ENCODE measurements at places on chromosomes 12 and 14. TPM values are rescaled to one million over a fixed set of nuclear protein-coding genes. Genes with fewer than 3 reads are reported as not detected.

GRCh38 chr14:99698236-99698635 lies 14.1 kb downstream of the CYP46A1 start:
- no peak for DNase-seq

DNA sequence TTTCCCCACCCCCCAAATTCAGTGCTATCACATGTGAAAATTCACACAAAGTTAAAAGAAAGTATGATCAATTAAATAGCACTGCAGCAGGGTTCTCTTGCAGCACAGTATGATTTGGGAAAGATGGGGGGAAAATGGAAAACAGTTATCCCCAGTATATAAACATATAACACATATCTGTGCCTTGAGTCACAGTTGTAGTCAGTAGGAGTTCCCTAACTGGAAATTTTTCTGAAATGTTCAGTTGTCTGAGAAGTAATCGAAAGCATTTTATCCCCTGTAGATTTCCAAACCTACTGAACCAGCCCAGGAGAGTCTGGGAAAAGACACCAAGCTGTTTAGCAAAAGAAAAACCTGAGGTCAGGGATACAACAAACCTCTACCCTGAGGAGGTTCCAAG lies 47.0 kb downstream of the C12orf50 start:
- no peak for DNase-seq

DNA sequence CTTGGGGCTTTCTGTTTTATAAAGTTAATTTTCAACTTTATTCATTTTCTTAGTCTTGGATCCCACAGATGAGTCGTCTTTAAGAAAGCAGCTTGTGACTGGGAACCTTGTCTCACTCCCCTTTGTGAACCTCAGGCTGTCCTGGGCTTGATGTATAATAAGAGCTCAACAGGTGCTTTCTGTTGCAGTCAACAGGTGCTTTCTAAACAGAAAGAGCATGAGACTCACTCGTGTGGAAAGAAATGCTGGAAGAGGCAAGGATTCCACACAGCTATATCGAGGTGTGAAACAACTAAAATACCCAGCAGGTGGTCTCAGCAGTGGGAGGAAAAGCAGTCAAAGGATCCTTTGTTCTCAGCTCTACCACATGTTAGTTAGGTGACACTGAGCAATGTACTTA lies 398.9 kb downstream of the EGLN3 start:
- no peak for DNase-seq

DNA sequence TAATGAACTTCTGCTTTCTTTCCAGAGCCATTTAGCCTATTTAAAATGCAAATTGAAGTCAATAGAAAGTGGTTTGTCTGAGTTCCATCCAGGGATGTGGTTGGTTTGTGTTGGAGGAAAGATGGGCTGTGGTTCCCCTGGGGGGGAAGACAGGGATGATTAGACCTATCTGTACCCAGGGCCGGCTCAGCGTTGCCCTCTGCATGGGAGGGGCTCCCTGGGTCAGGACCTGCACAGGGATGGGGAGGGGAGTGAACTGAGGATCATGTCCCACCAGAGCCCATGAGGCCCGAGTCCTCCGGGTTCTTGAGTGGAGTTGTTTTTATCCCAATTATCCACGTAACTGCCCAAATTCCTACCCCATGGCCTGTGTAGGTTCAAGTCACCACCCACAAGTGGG lies 76.9 kb upstream of the SFSWAP start:
- no peak for DNase-seq

DNA sequence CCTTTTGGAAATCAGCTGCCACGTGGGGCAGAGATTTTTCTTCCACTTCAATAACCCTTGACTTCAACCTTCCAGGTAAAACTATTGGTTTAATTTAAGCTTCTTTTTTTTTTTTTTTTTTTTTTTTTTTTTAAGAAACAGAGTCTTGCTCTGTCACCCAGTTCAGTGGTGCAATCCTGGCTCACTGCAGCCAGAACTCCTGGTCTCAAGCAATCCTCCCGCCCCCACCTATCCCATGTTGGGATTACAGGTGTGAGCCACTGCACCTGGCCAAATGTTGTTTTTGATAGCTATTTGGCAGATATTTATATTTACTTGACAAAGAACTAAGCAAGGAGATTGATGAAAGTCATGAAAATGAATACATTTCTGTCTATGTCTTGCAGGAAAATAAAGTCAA lies 65.1 kb downstream of the SINHCAF start:
- no peak for DNase-seq

GRCh38 chr12:122449317-122449716 lies 26.8 kb upstream of the CLIP1 start:
- peak; percentile 42 for DNase-seq

GRCh38 chr12:65765436-65765813 lies 58.9 kb upstream of the HMGA2 start:
- no peak for DNase-seq

DNA sequence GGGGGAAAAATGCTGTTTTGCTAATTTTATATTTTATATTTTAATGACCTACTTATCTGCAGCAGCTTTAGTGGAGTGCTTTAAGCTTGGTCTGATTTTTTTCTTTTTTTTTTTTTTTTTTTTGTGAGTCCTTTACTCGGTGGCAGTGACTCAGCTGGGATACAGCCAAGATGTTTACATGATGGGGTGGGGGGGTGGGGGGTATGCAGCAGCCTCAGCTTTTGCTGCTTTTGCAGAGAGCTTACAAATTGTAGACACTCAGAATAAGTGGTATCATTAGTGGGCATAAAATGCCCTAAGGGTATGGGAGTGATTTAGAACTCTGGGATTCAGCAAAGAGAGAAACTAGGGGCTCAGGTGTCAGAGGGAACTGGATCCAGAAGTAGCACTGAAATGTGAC lies 38.2 kb upstream of the ARHGAP5 start:
- no peak for DNase-seq

GRCh38 chr12:114690267-114691135 lies 6.5 kb upstream of the TBX3 start:
- no peak for DNase-seq

DNA sequence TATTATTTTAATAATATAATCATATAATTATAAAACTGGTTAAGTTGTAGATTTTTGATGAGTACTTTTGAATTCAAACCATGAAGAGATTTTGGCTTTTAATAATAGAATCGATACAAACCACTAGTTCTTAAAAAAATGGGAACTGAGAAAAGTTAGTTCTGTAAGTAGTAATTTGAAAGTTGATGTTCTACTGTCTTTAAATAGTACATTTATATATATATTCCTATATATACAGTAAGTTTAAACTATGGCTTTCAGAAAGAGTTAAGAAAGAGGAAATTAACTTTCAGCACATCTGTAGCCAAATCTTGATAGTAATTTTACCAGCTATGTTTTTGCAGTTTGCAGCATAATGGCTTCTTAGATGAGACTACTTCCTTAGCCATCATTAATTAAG lies 7.8 kb downstream of the LRRK2 start:
- no peak for DNase-seq

The DENND5B gene
- total RNA-seq = 7.9 TPM

The ALG10 gene
- 14.4 TPM for total RNA-seq

The ATL1 gene
- 4.2 TPM for total RNA-seq

Measured in kidney epithelial cell (primary cell).